ENCODE measurements at places on chromosomes 2 and 18.

DNA sequence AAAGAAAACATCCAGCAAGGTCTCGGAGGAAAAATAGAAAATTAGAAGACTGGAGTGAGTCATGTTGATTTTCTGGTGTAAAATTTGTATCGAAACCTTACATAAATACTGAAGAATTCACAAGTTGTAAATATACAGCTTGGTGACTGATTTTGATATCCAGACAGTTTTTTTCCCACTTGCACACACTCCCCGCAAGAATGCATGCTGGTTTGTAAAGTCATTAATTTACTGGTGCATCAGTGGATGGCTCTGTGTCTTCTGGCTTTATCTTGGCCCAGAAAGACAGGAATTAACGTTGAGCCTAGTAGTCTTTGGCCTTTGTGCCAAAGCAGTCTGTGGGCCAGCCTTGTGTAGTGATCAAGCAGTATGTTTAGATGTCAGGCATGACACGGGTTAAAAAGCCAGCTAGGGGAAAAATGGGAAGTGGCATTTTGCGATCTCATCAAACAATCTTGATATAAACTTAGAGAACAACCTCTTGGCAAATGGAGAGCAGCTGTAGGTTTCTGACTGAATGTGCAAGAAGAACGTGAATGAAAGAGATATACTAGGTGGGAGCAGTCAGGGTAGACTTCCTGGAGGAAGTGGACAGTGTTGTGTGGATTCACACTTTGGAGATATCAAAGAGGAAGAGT lies 22.7 kb upstream of the CASP8 start:
- no peaks in the 10 kb centered on the region for H3K36me3 ChIP-seq
- H3K27me3 ChIP-seq = no peaks in the 10 kb centered on the region
- no peak for DNase-seq
- peaks cover 36% of the 10 kb centered on the region for H3K4me1 ChIP-seq
- no peak overlapping the region for H3K4me3 ChIP-seq

GRCh38 chr2:172968061-172968469 lies 107.6 kb upstream of the MAP3K20 start:
- no peaks in the 10 kb centered on the region for H3K27me3 ChIP-seq
- DNase-seq = peak; percentile 20
- no peak overlapping the region for H3K4me3 ChIP-seq
- H3K27ac ChIP-seq = no peak overlapping the region

- H3K36me3 ChIP-seq = no peaks in the 10 kb centered on the region
- no peak for DNase-seq
- no peaks in the 10 kb centered on the region for H3K4me1 ChIP-seq
- no peaks in the 10 kb centered on the region for H3K27me3 ChIP-seq
- H3K4me3 ChIP-seq = no peak overlapping the region
Measured at GRCh38 chr18:69674966-69675365, 272.7 kb downstream of the CD226 start.

DNA sequence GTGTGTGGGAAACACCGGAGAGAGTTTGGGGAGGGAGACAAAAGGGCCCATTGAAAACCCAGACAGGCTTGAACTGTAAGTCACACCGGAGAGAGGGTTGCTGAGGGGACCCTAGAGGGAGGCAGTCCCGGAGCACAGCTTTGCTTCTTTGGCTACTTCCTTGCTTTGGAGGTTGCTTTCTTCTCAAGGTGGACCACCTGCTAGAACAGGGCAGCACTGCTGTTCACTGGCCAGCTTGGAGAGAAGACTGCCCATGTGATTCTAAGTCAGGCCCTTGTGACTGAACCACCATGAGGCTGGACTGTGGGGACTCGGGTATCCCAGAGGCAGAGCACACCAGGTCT lies 4.4 kb downstream of the ACTG2 start:
- no peak overlapping the region for H3K4me3 ChIP-seq
- H3K27ac ChIP-seq = peak overlapping the region; percentile 13
- DNase-seq = no peak

- H3K4me1 ChIP-seq = no peaks in the 10 kb centered on the region
- no peak overlapping the region for H3K4me3 ChIP-seq
Measured at GRCh38 chr2:132766573-132766972, 96.6 kb upstream of the LYPD1 start.

DNA sequence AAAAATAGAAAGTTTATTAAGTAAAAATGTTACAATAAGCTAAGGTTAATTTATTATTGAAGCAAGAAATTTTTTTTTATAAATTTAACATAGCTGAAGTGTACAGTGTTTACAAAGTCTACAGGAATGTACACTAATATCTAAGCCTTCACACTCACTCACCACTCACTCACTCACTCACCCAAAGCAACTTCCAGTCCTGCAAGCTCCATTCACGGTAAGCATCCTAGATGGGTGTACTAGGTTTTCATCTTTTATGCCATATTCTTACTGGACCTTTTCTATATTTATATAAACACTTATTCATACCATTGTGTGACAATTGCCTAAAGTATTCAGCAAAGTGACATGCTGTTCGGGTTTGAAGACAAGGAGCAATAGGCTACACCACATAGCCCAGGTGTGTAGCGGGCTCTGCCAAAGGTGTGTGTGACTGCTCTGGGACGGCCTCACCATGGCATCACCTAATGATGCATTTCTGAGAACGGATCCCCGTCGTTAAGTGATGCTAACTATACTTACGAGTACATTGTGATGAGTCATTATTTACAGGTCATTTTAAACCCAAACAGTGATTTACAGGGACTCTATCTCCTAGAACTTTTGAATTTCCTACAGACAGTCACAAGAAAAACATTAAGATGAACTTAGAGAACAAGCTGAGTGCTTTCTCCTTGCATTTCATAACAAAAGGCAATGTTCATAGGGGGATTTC lies 76.3 kb upstream of the ID2 start:
- H3K4me3 ChIP-seq = no peak overlapping the region
- H3K27ac ChIP-seq = no peak overlapping the region
- DNase-seq = no peak
- H3K36me3 ChIP-seq = no peaks in the 10 kb centered on the region
- H3K27me3 ChIP-seq = no peaks in the 10 kb centered on the region

- no peak overlapping the region for H3K4me3 ChIP-seq
- no peaks in the 10 kb centered on the region for H3K36me3 ChIP-seq
- no peak for DNase-seq
- H3K27ac ChIP-seq = no peak overlapping the region
- no peaks in the 10 kb centered on the region for H3K27me3 ChIP-seq
Measured at GRCh38 chr2:234261736-234262135, 211.2 kb downstream of the SPP2 start.

DNA sequence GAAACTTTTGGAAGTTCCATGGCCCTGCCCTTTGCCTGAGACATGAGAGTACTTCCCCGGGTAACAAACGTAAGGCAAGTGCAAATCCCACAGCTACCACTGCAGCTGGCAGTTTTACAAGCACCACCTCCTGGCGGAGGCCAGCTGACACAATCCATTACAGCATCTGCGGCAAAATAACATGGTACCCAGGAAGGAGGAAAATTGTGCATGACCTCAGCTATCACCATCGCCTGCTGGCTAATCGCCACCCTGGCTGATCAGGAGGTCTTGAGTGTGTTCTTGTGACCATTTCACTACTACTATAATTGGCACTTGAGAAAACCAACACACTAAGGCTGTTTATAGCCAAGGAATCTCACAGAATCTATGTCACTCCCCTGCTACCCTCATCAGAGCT lies 71.7 kb upstream of the SERPINE2 start:
- no peak overlapping the region for H3K4me3 ChIP-seq
- H3K27ac ChIP-seq = no peak overlapping the region

GRCh38 chr2:239724194-239724849 lies 300.8 kb downstream of the NDUFA10 start:
- H3K36me3 ChIP-seq = no peaks in the 10 kb centered on the region
- no peak overlapping the region for H3K27ac ChIP-seq
- no peaks in the 10 kb centered on the region for H3K27me3 ChIP-seq
- peak; percentile 47 for DNase-seq
- no peak overlapping the region for H3K4me3 ChIP-seq

DNA sequence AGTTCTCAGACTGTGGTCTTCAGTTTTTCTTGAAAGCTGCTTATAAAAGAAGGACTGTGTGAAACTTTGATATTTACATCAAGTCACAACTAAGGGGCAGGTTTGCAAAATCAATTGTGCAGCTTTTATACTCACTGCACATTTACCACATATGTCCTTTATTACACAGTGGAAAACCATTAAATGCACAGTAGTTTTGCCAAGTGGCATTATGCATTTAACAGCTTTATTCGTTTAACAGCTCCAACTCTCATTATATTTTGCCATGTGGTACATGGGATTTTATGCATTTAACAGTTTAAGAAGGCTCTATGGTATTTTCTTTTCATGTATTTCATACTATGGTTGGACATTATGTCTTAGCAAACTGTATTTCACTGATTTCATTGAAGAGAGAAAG lies 135.6 kb downstream of the SATB2 start:
- no peaks in the 10 kb centered on the region for H3K36me3 ChIP-seq
- H3K27ac ChIP-seq = no peak overlapping the region
- H3K4me1 ChIP-seq = no peaks in the 10 kb centered on the region
- H3K4me3 ChIP-seq = no peak overlapping the region
- DNase-seq = no peak
